ENCODE measurements at places on chromosomes 2 and 18.

- no peak for DNase-seq
These were observed 321.8 kb upstream of the CWC22 start for GRCh38 chr2:180328795-180329422.

DNA sequence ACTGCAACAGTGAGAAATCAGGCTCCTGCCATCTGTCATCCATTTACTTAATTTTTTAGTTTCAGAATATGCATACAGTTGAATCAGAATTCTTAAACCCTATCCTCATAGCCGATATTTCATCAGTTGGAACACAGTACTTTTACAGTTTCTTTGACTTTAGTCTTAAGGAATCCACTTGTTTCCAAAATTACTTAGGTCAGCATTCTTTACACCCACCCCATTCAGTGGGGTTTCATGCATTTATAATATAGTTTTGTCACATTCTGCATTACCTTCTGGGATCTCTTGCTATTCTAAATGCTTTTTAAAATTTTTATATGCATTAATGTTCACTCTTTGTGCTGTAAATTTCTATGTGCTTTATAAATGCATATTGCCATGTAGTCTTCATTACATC is 400.4 kb upstream of the LRRTM4 start:
- no peak for DNase-seq

DNA sequence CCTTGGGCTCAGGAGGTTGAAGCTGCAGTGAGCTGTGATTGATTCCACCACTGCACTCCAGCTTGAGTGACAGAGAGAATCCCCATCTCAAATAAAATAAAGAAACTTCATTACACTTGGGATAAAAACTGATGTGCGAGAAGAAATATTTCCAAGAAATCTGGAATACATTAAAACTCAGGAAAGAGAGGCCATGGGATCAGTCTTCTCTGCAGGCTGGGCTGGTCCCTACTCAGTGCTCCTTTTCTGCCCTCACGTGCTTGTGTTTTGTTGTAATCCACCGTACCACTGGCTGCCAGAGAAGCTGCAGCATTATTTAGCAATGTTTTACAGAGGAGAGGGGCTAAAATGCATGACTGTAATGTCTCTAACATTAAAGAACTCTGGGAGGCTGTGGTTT is 282.0 kb downstream of the SLC8A1 start:
- DNase-seq: no peak

DNA sequence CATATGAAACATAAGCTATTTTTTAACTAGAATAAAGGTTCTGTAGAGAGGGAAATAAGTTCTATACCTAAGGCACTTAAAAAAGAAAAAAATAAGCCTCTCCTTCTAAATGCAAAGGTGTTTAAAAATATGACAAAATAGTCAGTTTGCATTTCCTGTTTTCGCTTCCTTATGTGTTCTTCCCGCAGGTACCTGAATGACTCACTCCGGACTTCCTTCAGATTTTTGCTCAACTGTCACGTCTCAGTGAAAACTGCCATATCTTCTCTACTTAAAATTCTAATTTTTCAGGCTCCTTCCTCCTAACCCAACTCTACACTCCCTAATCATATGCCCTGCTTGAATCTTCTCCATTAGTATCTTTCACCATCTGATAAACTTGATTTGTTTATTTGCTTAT is 1333.1 kb downstream of the LRP1B start:
- no peak for DNase-seq

GRCh38 chr2:234980451-234981187 is 28.8 kb downstream of the SH3BP4 start:
- DNase-seq: no peak

All from cerebellum (tissue), 4 donors.